Activated T-helper 2 cell treated with anti-CD3 and anti-CD28 coated beads, Interferon-gamma antibody, Interleukin-2, Interleukin-4, amounts not matched to agents 10 μg/mL and 5 μg/mL and 100 μg/mL, durations not matched to agents 14 hours and 24 hours and 36 hours (primary cell): ENCODE measurements at places on chromosomes 5 and 9.
A peak's percentile ranks its signal among the peaks of the same experiment; 100 is the strongest.

- H3K4me3 ChIP-seq = peak overlapping the region; percentile 56
- H3K36me3 ChIP-seq = no peaks in the 10 kb centered on the region
- H3K27ac ChIP-seq = no peak overlapping the region
Observed at GRCh38 chr5:117455236-117456233, 880.9 kb upstream of the SEMA6A start.

DNA sequence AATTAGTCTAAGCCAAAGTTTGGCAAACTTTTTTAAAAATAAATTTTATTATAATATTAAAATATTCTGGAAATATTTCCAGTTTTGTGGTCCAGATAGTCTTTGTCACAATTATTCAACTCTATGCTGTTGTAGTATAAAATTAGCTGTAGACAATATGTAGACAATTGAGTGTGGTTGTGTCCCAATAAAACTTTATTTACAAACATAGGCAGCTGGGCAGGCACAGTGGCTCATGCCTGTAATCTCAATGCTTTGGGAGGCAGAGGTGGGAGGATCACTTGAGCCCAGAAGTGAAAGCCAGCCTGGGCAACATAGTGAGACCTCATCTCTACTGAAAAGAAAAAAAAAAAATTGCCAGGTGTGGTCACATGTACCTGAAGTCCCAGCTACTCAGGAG is 150.5 kb upstream of the EPB41L4A start:
- no peak overlapping the region for H3K4me3 ChIP-seq
- H3K4me1 ChIP-seq = no peaks in the 10 kb centered on the region
- peaks cover 17% of the 10 kb centered on the region for H3K27me3 ChIP-seq
- H3K36me3 ChIP-seq = no peaks in the 10 kb centered on the region
- H3K27ac ChIP-seq = no peak overlapping the region
- DNase-seq = no peak

- no peak for DNase-seq
- H3K27me3 ChIP-seq = no peaks in the 10 kb centered on the region
- H3K4me3 ChIP-seq = no peak overlapping the region
- H3K36me3 ChIP-seq = no peaks in the 10 kb centered on the region
Observed at GRCh38 chr5:83701886-83702285, 18.8 kb downstream of the HAPLN1 start.

- peaks cover 2% of the 10 kb centered on the region for H3K4me1 ChIP-seq
- H3K4me3 ChIP-seq = no peak overlapping the region
- no peaks in the 10 kb centered on the region for H3K27me3 ChIP-seq
- DNase-seq = no peak
Observed at GRCh38 chr5:57693488-57694305, 211.1 kb upstream of the ACTBL2 start.

DNA sequence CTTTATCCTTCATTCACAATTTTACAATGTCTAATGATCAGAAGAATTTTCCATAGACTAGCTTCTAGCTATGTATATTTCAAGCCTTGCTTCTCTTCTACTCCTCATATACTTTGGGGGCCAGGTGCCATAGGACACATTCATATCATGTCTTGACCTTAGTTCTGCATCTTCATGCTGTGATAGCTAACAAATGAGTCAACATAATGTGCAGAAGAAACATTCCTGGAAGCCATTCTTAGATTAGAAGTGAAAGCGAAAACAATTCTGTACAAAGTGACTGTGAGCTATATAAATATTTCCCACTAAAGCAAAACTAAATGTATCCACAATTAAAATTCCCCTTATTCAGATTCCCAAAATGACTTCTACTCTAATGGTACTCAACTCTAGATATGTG is 320.2 kb upstream of the NREP start:
- no peak overlapping the region for H3K27ac ChIP-seq
- H3K4me1 ChIP-seq = no peaks in the 10 kb centered on the region
- no peak overlapping the region for H3K4me3 ChIP-seq
- H3K27me3 ChIP-seq = peaks cover 4% of the 10 kb centered on the region
- DNase-seq = no peak

DNA sequence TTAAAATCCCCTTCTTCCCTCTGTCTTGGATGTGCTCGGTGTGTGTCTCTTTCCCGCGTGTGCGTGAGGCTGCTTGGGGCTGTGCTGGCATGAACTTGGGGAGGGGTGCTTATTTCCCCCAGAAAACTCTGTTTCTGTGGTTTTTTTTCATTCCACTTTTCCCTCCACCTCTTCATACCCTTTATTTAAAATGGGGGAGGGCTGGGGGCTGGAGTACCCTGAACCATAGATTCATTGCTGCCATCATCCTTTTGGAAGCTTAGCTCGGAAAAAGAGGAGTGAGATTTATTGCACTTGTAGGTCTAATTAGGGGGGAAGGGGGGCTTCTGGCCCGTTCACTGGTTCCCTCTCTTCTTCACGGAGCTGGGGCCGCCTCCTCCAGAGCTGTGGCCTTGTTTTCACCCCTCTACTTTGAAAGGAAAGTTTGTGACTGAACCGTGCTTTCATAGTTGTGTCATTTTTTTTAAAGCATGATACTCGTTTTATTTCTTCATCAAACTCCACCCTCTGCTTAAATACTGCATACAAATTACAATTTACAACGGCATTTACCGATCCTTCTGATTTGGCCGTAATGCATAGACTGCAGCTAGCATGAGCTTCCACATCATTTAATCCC is 2.9 kb downstream of the NR2F1 start:
- peaks cover 11% of the 10 kb centered on the region for H3K4me1 ChIP-seq
- peak overlapping the region; percentile 68 for H3K4me3 ChIP-seq
- no peaks in the 10 kb centered on the region for H3K36me3 ChIP-seq
- peak overlapping the region; percentile 58 for H3K27ac ChIP-seq
- H3K27me3 ChIP-seq = peaks cover 53% of the 10 kb centered on the region
- no peak for DNase-seq

- H3K4me3 ChIP-seq = no peak overlapping the region
- no peak overlapping the region for H3K27ac ChIP-seq
- no peaks in the 10 kb centered on the region for H3K4me1 ChIP-seq
- H3K36me3 ChIP-seq = no peaks in the 10 kb centered on the region
- DNase-seq = no peak
Observed at GRCh38 chr5:63811286-63811685, 151.0 kb downstream of the HTR1A start.

- no peaks in the 10 kb centered on the region for H3K36me3 ChIP-seq
- no peaks in the 10 kb centered on the region for H3K27me3 ChIP-seq
- DNase-seq = no peak
- no peak overlapping the region for H3K4me3 ChIP-seq
- H3K4me1 ChIP-seq = peaks cover 2% of the 10 kb centered on the region
Observed at GRCh38 chr9:101591787-101592446, 2.9 kb downstream of the PPP3R2 start.

DNA sequence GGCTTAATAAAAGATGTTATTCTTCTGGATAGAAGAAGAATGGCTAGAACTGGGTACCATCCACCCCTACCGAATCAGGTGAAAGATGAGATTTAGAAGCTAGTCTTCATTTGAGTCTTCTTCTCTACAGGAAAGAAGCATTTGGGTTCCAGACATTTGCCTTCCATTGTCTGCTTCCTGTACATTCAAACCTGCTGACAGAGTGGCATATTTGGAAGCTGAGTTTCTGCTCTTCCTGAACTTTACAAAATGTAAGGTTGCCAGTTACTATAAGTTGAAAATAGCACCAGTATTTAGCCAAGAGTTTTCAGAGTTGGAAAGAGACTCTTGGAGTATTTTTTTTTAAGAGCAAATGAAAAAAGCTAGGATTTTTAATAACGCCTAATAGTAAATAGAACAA is 525.4 kb upstream of the TLE4 start:
- H3K4me1 ChIP-seq = no peaks in the 10 kb centered on the region
- no peak overlapping the region for H3K27ac ChIP-seq
- no peak overlapping the region for H3K4me3 ChIP-seq
- no peak for DNase-seq

GRCh38 chr5:113202746-113203716 is 226.4 kb downstream of the DCP2 start:
- DNase-seq = no peak
- H3K27ac ChIP-seq = no peak overlapping the region
- H3K4me1 ChIP-seq = no peaks in the 10 kb centered on the region
- H3K36me3 ChIP-seq = no peaks in the 10 kb centered on the region
- peaks cover 5% of the 10 kb centered on the region for H3K27me3 ChIP-seq
- H3K4me3 ChIP-seq = no peak overlapping the region

GRCh38 chr5:31771500-31771899 is 132.6 kb downstream of the PDZD2 start:
- no peaks in the 10 kb centered on the region for H3K36me3 ChIP-seq
- H3K27ac ChIP-seq = no peak overlapping the region
- DNase-seq = no peak
- peaks cover 1% of the 10 kb centered on the region for H3K4me1 ChIP-seq
- H3K27me3 ChIP-seq = no peaks in the 10 kb centered on the region

GRCh38 chr5:123124859-123125595 is 36.0 kb downstream of the PRDM6 start:
- H3K4me3 ChIP-seq = no peak overlapping the region
- H3K4me1 ChIP-seq = no peaks in the 10 kb centered on the region
- no peak overlapping the region for H3K27ac ChIP-seq
- H3K27me3 ChIP-seq = peaks cover 20% of the 10 kb centered on the region

DNA sequence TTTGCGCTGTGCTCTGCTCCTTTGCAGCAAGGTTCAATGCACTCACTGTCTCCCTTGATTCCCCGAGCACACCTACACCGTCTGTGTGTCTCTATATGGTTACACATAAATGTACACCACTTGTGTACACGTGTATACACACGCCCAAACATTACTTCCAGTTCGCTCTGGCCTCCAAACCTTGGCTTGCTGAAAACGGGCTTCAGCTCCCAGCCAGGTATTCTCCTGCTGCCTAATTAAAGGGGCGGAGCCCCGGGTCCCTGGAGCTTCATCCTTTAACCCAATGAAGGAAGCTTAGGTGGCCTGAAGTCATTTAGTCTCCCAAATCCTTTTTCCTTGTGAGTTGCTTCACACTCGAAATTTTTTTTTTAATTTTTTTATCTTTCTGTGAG is 4.6 kb downstream of the ISL1 start:
- no peaks in the 10 kb centered on the region for H3K36me3 ChIP-seq
- H3K4me1 ChIP-seq = no peaks in the 10 kb centered on the region
- H3K4me3 ChIP-seq = no peak overlapping the region
- DNase-seq = no peak
- H3K27ac ChIP-seq = no peak overlapping the region
- H3K27me3 ChIP-seq = peaks cover 78% of the 10 kb centered on the region

DNA sequence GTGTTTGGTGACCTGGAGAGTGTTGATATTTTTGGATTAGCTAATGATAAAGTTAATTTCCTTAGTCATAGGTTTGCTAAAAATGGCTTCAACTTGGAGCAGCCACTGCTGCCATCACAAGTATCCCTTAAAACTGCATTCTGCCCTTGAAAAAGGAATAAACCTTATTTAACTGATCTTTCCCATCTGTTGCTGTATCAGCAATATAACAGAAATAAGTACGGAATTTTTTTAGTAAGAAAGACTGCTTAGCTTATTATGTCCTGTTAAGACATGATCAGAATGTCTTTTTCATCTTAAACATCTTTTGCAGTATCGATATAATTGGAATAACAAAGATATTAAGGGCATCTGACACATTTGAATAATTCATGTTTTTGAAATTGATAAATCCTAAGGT is 75.7 kb downstream of the LNPEP start:
- peaks cover 31% of the 10 kb centered on the region for H3K4me1 ChIP-seq
- H3K27ac ChIP-seq = no peak overlapping the region
- no peaks in the 10 kb centered on the region for H3K27me3 ChIP-seq
- no peak overlapping the region for H3K4me3 ChIP-seq
- DNase-seq = no peak

DNA sequence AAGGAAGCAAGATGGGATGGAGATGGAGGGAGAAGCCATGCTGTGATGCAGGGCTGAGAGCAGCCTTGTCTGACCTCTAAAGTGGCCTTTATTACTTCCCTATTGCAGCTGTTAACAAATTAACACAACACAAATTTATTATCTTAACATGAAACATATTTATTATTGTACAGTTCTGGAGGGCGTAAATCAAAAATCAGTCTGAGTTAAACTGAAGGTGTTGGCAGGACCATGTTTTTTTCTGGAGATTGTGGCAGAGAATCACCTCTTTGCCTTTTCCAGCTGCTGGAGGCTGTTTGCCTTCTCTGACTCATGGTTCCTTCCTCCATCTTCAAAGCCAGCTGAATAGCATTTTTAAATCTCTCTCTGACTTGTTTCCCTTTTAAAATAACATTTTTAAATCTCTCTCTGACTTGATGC is 7.2 kb upstream of the MCC start:
- H3K4me1 ChIP-seq = no peaks in the 10 kb centered on the region
- H3K27me3 ChIP-seq = peaks cover 79% of the 10 kb centered on the region
- H3K36me3 ChIP-seq = peaks cover 5% of the 10 kb centered on the region

DNA sequence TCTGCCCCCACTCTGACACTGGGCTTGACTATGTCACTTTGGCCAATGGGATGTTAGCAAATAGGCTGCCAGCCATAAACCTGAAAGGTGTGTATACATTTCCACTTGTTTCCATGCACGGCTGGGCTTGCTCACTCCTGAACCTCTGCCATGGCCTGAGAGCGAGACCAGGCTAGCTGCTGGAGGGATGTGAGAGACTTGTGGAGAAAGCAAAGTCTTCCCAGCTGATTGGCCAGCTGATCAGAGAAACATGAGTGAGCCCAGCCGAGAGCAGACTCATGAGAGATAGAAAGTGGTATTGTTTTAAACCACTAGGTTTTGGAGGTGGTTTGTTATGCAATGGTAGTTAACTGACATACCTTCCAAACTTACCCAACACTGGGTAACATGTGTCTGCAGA is 13.9 kb downstream of the FAM193B start:
- H3K36me3 ChIP-seq = peaks cover 26% of the 10 kb centered on the region
- no peak overlapping the region for H3K27ac ChIP-seq
- no peak overlapping the region for H3K4me3 ChIP-seq
- DNase-seq = no peak
- no peaks in the 10 kb centered on the region for H3K27me3 ChIP-seq

- no peak overlapping the region for H3K27ac ChIP-seq
- H3K4me1 ChIP-seq = no peaks in the 10 kb centered on the region
- H3K4me3 ChIP-seq = no peak overlapping the region
- DNase-seq = no peak
- H3K27me3 ChIP-seq = no peaks in the 10 kb centered on the region
- no peaks in the 10 kb centered on the region for H3K36me3 ChIP-seq
Observed at GRCh38 chr5:38045446-38045845, 205.6 kb upstream of the GDNF start.

GRCh38 chr9:124894741-124895170 is 32.8 kb downstream of the ARPC5L start:
- H3K4me1 ChIP-seq = peaks cover 4% of the 10 kb centered on the region
- H3K36me3 ChIP-seq = peaks cover 39% of the 10 kb centered on the region
- H3K27me3 ChIP-seq = no peaks in the 10 kb centered on the region
- no peak overlapping the region for H3K4me3 ChIP-seq
- peak overlapping the region; percentile 0 for H3K27ac ChIP-seq
- DNase-seq = peak; percentile 16

- no peaks in the 10 kb centered on the region for H3K4me1 ChIP-seq
- no peak within 1 kb of the TSS for H3K4me3 ChIP-seq
- DNase-seq = no peak
- H3K27ac ChIP-seq = no peak within 1 kb of the TSS
Observed at GRCh38 chr5:140966293-140967225, at the start of gene PCDHAC2. PCDHAC2 (plus strand) TSS chr5:140966476; CDS start chr5:140966767, 291 bp downstream.

- no peaks in the 10 kb centered on the region for H3K36me3 ChIP-seq
- H3K4me3 ChIP-seq = no peak overlapping the region
- no peak overlapping the region for H3K27ac ChIP-seq
- no peak for DNase-seq
Observed at GRCh38 chr5:139799359-139799758, 3.8 kb downstream of the PSD2 start.

GRCh38 chr5:78542321-78542840 is 106.2 kb downstream of the LHFPL2 start:
- no peak overlapping the region for H3K4me3 ChIP-seq
- no peaks in the 10 kb centered on the region for H3K4me1 ChIP-seq
- DNase-seq = no peak

- no peak overlapping the region for H3K4me3 ChIP-seq
- H3K4me1 ChIP-seq = no peaks in the 10 kb centered on the region
- no peak overlapping the region for H3K27ac ChIP-seq
- no peak for DNase-seq
Observed at GRCh38 chr5:180990086-180990881, 1.6 kb downstream of the BTNL3 start.
